ENCODE measurements at places on chromosomes 7 and 10.

- DNase-seq = no peak
Observed at GRCh38 chr10:15426558-15426957, 55.5 kb upstream of the FAM171A1 start.

GRCh38 chr7:8226501-8226900 lies 35.5 kb downstream of the ICA1 start:
- DNase-seq = no peak

DNA sequence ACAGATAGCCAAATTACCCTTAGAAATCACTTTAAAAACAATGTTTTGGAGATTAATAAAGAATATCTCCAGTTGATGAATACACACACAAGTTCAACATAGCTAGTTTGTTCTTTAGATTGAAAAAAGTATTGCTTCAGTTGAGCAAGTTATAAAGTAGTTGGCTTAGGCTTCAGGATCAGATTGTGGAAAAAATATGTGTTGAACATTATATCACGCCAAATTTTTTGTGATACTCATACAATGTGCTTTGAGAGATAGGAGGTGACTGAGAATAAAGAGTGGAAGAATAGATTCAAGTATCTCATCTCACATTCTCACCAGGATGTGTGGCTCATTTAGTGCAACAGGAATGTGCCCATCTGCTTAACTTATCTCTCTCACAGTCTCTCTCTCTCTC lies 553.3 kb downstream of the HTR7 start:
- DNase-seq = no peak

DNA sequence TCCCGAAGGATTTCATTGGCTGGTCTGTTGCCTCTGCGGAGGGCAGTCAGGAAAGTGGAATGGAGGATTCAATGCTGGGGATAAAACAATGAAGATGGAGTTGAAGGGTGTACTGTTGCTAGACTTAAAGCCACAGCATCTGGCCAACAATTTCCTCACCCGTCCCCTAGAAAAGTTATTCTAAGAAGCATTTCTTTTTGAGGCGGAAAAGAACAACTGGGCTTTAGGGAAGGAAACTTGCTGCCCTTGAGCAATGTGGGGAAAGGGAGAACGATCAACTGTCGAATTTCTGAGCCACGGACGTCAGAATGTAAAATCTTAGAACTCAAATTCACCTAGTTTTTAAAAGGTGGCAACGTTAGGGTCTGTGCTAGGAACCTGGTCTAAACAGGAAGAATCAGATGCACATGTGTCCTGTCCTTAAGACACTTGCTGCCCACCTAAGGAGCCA lies 664 bp downstream of the FMC1 start:
- no peak for DNase-seq

GRCh38 chr10:35705671-35706070 lies 63.6 kb upstream of the FZD8 start:
- no peak for DNase-seq

DNA sequence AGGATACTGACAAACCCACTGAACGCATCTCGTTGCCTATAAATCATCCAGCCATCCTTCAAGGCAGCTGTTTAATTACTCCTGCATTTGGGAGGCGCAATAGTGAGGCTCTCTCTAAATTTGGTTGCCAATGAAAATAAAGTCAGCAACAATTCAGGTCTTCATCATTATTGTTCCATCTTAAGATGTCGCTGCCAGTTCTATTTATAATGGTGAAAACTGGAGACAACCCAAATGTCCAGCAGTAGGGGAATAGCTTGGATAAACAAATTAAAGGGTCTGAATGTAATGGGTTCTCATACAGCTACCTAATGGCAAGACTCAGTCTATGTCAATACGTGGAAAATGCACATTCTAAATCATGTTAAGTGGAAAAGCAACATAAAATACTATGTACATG lies 120.1 kb upstream of the PLXNA4 start:
- DNase-seq = no peak

Measured in thoracic aorta (tissue), 2 donors.